ENCODE measurements at places on chromosomes 7 and 10.

DNA sequence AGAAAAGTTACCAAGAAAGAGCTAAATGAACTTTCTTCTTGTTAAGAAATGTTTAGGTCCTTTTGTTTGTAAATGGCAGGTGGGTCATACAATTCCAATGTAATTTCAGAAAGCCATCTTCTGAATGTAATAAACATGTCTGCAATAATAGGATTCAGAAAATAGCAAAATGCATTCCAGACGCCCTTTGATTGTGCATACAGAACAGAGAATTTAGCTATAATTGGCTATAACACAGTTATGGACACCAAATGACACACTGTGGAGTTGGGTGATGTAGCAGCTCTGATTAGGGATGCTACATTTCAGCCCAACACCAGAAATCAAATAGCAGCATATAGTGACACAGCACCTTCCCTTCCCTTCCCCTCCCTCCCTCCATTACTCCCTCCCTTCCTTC is 240.8 kb downstream of the SNX10 start:
- DNase-seq = no peak

DNA sequence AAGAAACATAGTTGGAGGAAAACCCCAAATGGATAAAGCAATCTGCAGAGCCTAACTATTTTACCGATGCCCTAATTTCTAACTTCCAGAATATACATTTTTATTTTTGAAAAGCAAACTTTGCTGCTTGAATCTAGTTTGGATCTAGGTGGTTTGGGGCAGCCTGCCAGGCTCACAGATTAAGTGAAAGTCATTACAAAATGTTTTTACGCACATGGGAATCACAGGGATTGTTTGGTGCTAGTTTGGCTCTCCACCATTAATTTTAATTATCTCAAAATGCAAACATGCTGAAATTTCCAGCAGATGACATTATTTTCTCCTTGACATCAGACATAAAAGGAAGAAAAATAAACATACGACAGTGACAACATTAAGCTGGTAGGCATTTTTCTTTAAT is 166.7 kb upstream of the INHBA start:
- DNase-seq = no peak

DNA sequence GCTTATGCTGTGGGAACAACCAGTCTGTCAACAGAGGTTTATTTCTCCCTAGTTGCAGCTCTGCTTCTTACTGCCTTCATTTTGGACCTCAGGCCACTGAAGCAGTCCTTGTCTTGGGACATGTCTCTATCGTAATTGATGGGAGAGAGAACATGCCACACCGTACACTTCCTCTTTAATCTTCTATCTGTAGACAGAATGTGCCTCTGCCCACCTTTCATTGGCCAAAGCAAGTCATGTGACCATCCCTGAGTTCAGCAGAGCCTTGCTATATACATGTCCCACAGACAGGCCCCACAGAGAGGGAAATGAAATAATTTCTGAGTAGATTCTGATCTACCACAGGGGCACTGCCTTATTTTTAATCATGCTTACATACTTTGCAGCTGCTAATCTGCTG is 98.0 kb downstream of the KCND2 start:
- DNase-seq = no peak

DNA sequence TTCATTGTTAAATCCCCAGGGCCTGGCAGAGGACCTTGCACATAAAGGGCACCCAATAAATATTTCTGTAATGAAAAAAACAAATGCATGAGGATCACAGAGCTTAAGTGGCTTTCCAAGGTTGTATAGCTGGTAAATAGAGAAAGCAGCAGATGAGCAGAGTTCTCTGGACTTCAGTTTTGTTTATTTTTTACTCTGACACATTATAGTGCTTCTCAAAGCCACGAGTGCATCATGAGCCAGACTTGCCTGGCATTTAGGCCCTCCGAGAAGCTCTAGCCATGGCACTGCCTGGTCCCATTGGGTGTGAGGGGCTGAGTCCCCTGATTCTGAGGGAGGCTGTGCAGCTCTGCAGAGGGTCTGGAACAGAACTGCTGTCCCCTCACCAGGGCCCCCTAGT is 87.2 kb upstream of the ZNF32 start:
- no peak for DNase-seq

DNA sequence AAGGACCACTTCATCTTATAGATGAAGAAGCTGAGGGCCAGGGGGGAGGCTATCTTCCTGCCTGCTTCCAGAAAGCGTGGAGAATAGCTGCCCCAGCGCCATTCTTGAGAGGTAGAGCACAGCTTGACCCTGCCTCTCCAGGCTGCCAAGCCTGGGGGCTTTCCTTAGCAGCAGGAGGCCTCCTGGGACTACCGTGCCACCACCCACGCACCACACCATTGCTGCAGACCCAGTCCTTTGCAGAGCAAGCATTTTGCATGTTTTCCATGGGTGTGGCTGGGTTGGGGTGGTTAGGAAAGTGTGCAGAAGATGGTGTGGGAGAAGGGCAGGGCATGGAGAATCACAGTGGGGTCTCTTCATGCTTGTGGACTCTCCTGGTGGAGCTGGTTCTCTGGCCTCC is 64.9 kb downstream of the TBXAS1 start:
- no peak for DNase-seq

- no peak for DNase-seq
These were observed 8.4 kb downstream of the SSMEM1 start for GRCh38 chr7:130216025-130216424.

- no peak for DNase-seq
These were observed 34.6 kb downstream of the MALSU1 start for GRCh38 chr7:23333671-23334246.

DNA sequence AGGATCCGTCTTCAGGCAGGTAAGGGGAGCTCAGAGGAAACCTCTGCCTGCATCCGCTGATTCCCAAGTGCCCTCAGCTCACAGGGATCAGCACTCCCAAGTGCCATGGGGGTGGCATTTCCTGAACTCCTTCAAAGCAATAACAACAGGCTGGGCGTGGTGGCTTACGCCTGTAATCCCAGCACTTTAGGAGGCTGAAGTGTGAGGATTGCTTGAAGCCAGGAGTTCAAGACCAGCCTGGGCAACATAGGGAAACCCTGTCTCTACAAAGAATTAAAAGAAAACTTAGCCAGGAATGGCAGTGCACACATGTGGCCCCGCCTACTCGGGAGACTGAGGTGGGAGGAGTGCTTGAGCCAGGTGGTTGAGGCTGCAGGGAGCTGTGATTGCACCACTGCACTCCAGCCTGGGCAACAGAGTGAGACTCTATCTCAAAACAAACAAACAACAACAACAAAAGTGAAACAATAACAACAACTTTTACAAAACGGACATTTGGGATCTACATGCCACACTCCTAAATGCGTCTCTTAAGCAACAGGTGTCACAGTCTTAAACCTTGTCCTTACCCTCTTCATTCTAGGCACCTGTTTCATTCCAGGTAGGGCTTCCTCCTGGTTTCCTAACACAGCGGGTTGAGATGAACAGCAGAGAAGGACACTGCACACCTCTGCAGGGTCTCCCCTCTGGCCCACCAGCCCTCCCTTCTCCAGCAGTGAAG is 73.8 kb downstream of the PAXIP1 start:
- DNase-seq = no peak

DNA sequence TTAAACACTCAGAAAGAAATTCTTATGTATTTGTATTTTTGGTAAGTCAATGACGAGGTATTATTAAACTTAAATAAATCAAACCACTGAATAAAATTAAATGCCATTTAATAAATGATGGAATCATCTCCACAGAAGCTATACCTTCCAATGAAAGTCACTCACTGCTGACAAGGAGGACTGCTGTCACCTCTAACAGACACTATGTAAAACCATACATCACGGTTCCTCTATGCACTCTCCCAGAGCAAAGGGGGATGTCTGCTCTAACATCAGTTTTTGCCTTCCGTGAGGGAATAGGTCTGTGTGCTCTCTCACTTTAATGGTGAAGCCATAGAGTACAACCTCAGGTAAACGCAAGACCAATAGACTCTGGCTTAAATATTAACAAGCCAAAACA is 99.7 kb upstream of the DDC start:
- DNase-seq = no peak

GRCh38 chr7:106313456-106313901 is 28.7 kb upstream of the NAMPT start:
- DNase-seq = no peak

DNA sequence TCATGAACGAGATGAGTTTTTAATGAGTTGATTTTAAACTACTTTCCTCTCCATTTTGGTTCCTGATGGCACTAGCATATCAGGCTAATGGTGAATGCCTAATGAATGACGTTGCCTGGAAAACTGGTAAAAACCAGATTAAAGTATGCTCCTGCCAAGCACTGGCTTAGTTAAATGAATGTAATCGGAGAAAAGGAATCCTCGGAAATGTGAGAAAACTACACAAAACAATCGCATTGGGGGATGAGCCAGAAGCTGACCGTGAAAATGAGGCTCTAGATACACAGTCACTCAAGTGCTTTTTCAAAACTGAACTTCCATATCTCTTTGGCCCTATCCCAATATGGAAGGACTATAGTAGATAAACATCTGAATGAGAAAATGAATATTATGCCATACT is 153.8 kb upstream of the COL1A2 start:
- DNase-seq = no peak

GRCh38 chr7:50920031-50920635 is 137.4 kb upstream of the GRB10 start:
- no peak for DNase-seq

DNA sequence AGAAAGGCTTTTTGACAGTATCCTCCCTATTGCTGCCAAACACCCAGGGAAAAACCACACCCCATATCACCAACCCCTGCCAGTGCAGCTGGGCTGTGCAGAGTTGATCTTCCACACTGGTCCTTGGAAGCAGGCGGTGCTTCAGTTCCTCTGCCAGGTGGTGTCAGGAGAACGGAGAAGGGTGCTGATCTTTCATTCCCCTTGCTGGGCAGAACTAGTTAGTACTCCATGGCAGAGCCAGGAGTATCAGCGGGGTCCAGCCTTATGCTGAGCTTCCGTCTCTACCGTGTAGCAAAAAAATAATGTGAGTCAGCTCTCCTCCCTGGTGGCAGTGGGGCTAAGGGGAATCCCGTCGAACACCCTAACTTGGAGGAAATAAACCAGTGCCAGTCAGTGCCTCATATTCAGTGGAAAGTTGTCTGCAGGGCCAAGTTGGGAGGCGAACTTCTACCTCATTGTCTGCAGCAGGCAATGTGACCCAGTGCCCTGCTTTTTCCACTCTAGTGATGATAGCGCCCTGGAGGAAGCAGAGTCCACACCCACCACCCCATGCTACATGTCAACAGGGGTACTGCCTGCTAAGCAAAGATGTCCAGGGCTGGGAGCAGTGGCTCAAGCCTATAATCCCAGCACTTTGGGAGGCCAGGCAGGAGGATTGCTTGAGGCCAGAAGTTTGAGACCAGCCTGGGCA is 175.4 kb downstream of the AUTS2 start:
- no peak for DNase-seq

GRCh38 chr10:13740461-13740860 is 153.7 kb downstream of the PRPF18 start:
- DNase-seq = no peak

DNA sequence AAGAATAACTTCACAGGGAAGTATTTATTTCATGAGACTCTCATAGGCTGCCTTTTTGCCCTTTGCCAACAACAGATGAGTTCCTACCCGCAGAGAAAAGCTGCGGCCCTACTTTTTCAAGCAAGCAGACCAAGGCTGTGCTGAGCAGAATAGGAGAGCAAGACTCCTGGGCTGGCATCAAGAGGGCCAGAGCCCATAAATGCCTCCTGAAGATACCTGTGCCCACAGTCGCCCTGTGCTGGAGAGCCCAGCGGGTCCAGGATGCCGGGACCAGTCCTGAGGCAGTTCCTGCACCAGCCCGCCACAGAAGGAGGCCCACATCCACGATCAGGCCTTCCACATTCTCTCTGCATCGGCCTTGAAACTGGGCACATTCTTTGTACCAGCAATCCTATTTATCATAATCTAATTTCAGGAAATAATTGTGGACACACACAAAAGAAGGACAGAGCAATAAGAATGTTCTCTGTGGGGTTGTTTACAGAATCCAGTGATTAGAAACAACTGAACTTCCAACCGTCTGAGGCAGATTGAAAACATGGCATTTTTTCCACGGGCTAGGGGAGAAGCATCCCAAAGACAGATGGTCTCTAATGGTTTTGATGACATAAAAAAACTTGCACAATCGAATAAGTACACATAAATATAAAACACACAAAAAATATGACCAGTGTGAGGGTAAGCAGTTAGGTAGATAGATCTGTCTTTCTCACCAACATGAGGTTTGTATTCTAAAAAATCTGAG is 95.6 kb downstream of the CPXM2 start:
- no peak for DNase-seq

GRCh38 chr10:114962441-114962840 is 24.4 kb downstream of the TRUB1 start:
- DNase-seq = no peak

DNA sequence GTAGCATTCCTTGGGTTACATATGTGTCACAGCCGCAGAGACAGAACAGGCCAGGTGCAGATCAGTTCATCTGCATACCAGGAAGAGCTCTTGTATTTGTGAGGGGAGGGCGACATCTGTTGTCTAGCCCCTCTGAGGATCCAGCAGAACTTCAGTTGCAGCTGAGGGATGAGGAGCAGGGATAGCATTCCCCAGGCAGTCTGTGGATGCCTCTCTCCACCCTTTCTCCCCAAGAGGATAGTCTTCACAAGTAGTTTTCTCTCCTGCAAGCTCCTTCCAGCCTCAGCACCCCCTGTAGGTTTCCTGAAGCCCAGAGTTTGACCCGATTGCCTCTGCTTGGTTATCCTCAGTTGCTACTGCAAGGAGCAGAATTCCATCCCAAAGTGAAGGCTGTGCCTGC is 2.6 kb downstream of the SCD start:
- no peak for DNase-seq

DNA sequence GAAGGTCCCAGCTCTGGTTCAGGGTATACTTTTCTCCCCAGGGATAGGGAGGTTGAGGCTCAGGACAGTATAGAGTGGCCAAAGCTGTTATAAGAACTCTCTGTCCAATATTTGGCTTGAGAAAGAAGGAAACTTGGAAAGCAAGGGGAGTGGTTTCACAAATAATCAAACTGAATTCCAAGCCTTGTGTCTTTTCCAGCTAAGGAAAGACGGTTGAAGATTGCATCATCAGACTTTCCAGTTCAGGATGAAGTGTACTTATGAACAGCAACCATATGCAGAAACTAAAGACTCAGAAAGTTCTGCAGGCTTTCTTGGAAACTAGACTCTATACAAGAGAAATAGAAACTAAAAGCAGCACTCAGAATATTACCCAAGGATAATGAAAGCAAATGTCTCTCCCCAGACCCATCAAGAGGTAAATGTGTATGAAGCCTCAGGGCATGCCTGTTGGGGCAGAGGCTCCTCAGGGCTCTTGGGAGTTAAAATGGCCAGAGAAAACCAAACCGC is 46.4 kb downstream of the RAMP3 start:
- DNase-seq = no peak

GRCh38 chr10:97261656-97262055 is 30.8 kb downstream of the ARHGAP19 start:
- no peak for DNase-seq

- DNase-seq = no peak
These were observed 95.3 kb downstream of the CACNB2 start for GRCh38 chr10:18235477-18235876.

Data from HuH-7 (cell line).